ENCODE measurements at places on chromosomes 16 and 17.

DNA sequence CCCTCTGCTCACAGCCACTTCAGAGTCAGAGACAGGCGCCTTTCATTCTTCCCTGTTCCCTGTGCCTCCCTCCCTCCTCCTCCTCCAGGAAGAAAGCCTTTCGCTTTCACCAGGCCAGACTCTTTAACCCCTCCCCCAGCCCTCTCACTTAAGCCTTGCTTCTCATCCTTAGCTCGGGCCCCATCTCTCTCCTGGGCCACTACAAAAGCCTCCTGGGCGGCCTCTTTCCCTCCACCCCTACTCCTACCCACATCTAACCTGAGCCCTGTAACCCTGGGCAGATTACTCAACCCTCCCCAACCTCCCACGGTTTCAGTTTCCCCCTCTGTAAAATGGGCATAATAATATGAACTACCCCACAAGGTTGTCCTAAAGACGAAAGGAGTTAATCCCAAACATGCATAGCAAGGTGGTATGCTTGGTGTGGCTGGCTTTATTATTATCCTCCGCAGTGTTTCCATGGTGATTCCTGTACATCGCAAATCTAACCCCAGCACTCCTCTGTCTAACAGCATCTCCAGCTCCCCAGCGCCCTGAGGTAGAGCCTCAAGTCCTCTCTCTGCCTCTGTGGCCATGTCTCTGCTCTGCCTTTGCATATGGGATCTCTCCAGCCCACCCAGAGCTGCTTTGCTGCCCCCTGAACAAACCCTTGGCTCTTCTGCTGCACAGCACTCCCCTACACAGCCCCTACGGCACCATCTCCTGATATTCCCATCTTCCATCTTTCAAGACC, 17.7 kb downstream of the PIMREG start:
- no peak for DNase-seq

DNA sequence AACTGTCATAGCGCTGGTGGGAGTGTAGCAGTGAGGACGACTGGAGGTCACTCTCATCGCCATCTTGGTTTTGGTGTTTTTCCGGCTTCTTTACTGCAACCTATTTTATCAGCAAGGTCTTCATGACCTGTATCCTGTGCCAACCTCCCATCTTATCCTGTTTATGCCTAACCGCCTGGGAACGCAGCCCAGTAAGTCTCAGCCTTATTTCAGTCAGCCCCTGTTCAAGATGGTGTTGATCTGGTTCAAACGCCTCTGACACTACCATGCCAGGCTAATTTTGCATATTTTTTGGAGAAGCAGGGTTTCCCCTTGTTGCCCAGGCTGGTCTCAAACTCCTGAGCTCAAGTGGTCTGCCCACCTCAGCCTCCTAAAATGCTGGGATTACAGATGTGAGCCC, 179.8 kb upstream of the HSBP1 start:
- no peak for DNase-seq

- DNase-seq, result no peak
Observed at GRCh38 chr16:85395207-85395912, 217.8 kb upstream of the GSE1 start.

GRCh38 chr17:38687286-38687685, 12.5 kb upstream of the EPOP start:
- DNase-seq, result no peak

DNA sequence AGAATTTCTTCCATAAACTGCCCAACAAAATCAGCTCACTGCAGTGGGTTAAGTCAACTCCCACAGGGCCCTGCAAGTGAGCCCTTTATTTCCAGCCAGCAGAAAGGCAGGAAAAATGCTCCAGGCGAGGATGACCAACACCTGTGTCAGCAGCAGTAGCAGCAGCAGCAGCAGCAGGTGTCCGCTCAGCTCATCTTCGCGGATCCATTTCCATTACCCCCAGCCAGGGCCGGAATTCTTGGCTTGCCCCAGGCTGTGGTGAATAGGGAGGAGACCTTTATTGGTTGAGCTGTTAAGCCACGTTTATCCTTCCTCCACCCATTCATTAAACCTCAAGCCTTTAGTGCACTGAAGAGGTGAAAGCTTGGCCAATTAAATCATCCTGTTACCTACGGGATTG, 46.2 kb downstream of the MARCHF10 start:
- DNase-seq, result no peak

GRCh38 chr17:78962345-78962983, 17.3 kb downstream of the LGALS3BP start:
- no peak for DNase-seq

DNA sequence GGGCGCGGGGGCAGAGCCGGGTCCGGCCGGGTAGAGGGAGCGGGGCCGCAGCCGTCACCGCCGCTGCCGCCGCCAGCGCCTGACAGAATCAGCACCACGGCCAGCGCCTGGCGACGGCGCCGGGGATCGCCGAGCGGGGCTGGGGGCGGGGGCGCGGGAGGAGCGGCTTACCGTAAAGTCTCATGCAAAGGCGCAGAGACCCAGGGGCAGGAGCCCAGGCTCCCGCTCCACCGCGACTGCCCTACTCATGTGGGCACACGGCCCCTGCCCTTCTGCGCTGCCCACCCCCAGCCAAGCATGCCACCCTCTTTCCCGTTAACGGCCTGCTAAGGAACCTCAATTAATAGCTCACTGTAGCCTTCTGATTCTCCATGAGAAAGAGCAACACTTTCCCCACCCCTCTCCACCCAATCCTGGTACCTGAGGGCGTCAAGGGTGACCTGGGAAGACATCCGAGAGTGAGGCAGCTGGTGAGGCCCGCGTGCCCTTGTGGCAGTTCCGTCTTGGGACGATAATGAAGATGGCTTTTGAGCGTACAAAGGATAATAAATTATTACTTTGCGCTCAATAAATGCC, at the start of gene SEZ6:
Gene SEZ6, minus strand, starts transcription at position 98 of the 576 bp plus-strand sequence. CDS start 164 bp downstream, outside the sequence.
- DNase-seq, result no peak

GRCh38 chr17:1915889-1916288, 86.1 kb downstream of the RPA1 start:
- DNase-seq, result no peak

DNA sequence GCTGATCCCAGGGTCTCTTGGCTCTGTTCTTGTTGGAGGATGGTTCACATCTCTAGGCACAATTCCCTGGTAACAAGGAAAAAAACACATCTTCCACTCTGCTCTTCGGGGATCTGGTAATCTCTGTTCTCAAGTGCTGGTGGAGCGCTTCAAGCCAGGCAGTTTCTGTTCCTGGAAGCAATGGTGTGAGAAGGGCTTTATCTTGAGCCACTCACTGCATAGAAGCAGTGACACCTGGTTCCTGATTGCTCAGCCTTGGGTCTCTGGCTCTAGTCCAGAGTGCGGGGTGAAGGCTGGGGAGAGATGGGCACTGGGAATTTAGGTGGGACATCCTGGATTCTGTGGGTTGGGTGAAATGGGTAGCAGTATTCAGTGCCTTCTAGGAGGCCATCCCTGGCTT, 14.1 kb downstream of the AKAP1 start:
- no peak for DNase-seq

DNA sequence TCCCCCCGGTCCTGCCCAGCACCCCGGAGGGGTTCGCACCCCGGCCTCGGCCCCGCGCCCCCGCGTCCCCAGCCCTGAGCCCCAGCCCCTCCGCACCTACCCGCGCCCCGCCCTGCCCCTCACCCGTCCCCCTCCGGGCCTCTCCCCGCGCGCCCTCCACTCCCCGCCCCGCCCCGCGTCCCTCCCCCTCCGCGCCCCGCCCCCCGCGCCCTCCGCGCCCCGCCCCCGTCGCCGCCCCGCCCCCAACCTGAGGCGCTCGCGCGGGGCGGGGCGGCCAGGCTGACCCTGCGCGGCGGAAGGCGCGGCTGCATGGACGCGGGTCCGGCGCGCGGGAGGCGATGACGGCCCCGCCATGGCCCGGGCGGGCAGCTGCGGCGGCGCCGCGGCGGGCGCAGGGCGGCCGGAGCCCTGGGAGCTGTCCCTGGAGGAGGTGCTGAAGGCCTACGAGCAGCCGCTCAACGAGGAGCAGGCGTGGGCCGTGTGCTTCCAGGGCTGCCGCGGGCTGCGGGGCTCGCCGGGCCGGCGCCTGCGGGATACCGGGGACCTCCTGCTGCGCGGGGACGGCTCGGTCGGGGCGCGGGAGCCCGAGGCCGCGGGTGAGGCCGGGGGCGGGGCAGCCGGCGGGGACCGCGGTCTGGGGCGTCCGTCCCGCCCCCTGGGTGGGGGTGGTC, at the start of gene SPIRE2:
Gene SPIRE2, plus strand, starts transcription at position 277 of the 671 bp plus-strand sequence. Its CDS starts 76 bp downstream, at position 353.
- no peak for DNase-seq

DNA sequence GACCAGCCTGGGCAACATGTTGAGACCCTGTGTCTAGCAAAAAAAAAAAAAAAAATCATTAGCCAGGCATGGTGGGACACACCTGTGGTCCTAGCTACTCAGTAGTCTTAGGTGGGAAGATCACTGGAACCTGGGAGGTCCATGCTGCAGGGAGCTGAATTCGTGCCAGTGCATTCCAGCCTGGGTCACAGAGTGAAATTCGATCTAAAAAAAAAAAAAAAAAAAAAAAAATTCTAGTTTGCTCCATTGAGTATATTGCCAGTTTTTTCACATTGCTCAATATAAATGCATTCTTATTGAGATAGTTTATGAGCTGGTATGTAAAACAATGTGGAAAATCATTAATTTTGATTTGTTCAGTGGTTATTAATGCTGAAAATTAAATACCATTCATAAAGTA, 52.0 kb downstream of the ABHD15 start:
- DNase-seq, result no peak

DNA sequence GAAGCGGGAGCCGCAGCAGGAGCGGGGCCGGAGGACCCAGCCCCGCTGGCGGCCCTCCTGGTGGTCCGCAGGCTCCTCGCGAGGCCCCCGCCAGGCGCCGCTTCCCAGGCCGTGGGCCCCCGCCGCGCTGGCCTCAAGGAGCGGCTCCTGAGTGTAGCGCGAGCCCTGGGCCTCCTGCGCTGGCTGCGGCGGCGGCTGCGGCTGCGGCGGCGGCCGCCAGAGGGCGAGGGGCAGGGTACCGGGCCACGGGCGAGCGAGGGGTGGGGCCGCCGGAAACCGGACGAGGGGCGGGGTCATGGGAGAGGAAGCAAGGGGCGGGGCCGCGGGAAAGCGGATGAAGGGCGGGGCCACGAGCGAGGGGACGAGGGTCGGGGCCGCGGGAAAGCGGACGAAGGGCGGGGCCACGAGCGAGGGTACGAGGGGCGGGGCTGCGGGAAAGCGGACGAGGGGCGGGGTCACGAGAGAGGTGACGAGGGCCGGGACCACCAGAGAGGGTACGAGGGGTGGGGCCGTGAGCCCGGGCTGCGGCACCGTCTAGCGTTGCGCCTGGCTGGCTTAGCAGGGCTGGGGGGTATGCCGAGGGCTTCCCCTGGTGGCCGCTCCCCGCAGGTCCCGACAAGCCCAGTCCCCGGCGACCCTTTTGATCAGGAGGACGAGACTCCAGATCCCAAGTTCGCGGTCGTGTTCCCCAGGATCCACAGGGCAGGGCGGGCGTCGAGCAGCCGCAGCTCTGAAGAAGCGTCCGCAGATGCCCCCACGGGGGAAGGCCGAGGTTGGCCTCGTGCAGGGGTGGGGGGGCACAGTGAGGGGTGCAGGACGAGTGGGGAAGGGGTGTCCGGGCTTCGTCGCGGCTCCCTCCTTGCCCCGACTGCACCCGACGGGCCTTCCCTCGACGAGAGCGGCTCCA, 1.7 kb downstream of the MYO15B start:
- DNase-seq, result no peak

- DNase-seq, result no peak
Observed at GRCh38 chr16:19781226-19781625, 63.2 kb downstream of the IQCK start.

- DNase-seq, result no peak
Observed at GRCh38 chr17:82385559-82386254, 14.1 kb downstream of the UTS2R start.

DNA sequence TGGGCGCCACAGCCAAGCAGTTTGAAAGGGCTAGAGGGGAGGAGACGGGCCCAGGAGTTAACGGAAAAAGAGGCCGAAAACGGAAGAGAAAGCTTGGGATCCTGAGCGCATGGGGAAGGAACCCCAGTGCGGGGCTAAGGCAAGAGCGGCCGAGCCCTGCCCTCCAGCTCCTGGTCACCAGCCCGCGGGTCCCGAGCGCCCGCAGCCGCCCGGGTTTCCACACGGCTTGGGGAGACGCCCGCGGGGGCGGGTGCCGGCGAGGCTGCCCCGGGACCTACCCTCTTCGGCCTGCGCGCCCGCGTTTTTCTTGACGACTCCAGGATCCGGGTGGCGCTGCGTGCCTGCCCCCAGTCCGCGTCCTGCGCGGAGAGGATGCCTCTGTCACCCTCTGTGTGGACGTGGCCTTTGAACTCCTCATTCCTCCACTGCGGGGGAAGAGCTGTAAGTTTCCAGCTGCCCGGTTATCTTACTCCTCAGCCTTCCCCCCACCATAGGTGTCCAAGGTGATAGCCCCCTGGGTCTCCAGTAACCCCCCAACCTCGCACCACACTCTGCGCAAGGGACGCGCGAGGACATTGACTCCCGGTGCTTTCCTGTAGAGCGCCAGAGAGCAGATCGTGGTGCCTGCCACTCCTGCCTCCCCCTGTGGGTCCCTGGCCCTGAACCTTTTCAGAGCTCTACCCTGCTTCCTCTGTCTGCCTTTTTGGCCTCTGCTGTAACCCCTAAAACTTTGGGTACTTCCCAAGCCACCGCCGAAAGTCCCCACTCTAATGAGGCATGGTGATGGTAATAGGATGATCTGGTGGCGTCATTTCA, 1.7 kb upstream of the CDH11 start:
- no peak for DNase-seq

- no peak for DNase-seq
Observed at GRCh38 chr16:66926961-66927436, 1.7 kb upstream of the RRAD start.

- DNase-seq, result no peak
Observed at GRCh38 chr16:57384248-57385070, 12.2 kb downstream of the CX3CL1 start.

- DNase-seq, result no peak
Observed at GRCh38 chr16:86089991-86090390, 191.0 kb downstream of the IRF8 start.

GRCh38 chr17:30235386-30236296, at the start of gene SLC6A4:
Gene SLC6A4, minus strand, starts transcription at chr17:30235697. Its CDS starts 13,739 bp downstream, at chr17:30221958.
- no peak for DNase-seq

DNA sequence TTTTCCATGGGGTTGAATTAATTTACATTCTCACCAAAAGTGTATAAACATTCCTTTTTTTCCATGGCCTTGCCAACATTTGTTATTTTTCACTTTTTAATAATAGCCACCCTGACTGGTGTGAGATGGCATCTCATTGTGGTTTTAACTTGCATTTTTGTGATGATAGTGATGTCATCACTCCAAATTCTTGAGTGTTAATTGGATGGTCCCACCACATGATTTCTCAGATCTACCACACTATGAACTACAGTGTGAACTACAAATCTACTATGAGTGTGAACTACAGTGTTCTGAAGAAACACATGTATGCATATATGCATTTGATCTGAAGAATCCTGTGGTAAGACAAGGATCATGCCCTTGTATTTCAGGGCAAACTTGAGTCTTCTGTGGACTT, 340.1 kb downstream of the ABCC12 start:
- no peak for DNase-seq

- DNase-seq, result no peak
Observed at GRCh38 chr17:55152236-55152635, 112.5 kb upstream of the HLF start.

GRCh38 chr17:66963909-66964771, at the start of gene CACNG4:
Gene CACNG4, plus strand, starts transcription at chr17:66964707. Its CDS starts 205 bp downstream, at chr17:66964912.
- no peak for DNase-seq
